ENCODE measurements at places on chromosomes 12 and 14.

GRCh38 chr14:85481471-85481870, 48.5 kb upstream of the FLRT2 start:
- DNase-seq: no peak

DNA sequence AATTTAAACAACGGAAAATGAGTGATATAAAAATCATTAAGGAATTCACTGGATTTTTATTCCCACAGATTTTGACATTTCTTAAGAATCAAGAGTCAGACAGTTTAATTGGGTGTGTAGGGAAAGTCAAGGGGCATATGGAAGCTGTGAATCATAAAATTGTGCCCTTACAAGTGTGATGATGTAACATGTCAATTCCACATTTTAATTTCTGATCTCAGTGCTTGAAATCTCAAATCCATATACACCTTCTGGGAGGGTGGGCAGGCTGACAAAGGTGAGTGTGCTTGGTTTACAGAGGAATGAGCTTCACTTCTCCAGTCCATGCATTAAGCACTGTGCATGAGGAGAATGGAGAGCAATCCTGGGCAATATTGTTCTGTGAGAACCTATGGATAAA, 1.0 kb upstream of the KRT6A start:
- no peak for DNase-seq

DNA sequence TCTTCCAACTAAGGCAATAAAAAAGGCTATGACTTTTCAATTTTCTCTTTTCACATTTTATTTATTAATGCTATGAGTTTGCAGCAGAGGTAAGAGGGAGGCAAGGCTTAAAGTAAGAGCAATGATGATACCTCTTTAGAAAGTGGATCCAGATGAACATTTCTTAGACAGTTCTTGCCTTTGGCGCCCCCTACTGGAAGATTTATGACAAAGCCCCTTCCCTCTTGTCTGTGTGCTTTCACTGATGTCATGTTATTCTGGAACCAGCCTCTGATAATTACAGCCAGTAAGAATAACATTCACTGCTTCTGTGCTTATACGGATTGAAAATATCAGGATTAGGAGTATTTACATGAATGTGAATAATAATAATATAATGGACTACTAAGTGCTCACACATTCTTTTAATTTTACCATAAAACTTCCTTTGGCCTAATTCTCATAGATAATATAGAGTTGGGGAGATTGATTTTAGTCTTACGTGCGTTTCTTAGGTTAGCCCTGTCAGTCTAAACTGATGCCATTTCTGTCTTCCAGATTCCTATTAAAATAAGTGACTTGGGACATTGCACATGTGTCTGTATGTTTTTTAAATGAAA, 1929.9 kb upstream of the SEL1L start:
- peak; percentile 80 for DNase-seq

- no peak for DNase-seq
Observed at GRCh38 chr12:10128687-10129086, 1.3 kb downstream of the CLEC7A start.

GRCh38 chr14:71050227-71050823, 143.1 kb downstream of the PCNX1 start:
- peak; percentile 19 for DNase-seq

DNA sequence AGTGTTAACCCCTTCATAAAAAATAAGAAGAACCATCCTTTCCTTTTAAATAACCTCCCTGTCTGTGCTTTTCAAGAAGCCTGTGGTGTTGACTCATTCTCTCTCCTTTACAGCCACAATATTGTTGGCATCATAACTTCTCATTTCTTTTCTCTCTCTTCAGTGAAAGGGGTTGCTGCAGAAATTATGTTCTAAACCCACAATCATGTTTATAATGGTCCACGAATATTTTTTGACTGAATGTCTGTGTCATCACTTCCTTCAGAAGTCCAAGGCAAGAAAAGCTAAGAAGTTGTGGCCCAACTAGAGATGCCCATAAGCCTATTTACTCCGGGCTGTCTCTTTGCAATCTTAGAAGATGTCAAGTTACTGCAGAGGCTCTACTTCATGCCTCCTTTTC, 488.3 kb downstream of the APAF1 start:
- peak; percentile 60 for DNase-seq

DNA sequence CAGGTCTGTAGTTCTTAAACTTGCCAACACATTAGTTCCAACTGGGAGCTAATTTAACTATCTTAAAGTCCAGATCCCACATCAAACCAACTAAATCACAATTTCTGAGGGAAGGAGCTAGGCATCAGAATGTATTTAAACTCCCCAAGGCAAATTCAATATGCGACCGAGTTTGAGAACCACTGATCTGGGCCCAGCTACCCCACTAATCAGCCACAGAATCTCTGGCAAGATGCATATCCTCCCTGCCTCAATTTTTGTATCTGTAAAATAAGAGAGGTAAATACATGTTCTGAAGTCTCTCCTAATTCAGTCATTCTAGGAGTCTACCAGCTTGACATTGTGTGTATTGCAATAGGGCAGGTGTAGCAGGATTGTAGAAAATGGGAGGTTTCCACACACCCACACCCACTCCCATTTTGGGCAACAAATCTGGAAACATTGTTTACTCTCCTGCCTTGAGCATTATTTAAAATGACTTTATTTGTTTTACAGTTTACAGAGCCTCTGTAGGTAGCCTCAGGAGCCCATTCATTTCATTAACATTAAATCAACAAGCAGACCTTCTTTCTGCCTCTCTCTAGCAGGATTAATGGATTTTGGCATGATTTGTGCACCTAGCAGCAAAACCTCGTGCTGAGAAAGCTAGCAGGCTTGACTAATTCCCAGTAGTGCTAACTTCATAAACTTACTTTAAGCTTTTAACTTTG, 15.6 kb downstream of the LGR5 start:
- no peak for DNase-seq

DNA sequence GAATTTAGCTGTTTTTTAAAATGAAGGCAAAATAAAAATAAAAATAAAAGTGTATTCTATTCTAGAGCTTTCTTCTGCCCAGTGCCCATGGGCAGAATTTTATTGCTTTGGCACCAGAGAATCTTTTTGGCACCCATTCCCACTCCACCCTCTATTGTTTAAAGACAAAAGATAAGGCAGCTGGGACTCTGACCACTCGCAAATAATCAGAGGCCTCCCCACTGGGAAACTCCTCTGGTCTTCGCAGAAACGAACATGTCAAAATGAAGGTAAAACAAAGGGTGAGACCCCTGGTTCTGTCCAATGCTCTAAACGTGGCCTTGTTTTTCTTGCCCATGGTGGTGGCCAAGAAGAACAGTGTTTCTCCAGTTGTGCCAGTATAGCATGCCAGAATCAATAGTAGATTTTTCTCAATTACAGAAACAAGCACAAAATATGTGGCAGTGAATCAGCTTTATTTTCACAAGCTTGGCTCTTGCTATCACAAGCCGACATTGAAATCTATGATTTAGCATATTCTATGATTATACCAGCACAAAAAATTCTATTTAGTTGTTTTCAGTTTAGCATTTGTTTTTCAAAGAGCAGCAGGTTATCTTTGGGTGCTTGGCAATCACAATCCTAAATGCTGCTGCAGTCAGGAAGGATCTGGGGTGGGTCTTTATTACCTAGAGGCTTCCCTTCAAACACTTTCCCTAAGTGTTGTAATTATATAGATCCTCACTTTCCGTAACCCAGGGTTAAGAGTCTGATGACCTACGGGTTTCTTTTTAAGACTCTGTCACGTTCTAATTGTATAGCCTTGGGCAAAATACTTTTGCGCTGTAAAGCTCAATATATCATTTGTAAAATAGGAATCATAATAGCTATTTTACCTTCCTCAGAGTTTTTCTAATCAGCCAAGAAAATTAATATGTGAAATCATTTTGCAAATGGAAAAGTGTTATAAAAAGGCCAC, 50.5 kb downstream of the KITLG start:
- DNase-seq: no peak

DNA sequence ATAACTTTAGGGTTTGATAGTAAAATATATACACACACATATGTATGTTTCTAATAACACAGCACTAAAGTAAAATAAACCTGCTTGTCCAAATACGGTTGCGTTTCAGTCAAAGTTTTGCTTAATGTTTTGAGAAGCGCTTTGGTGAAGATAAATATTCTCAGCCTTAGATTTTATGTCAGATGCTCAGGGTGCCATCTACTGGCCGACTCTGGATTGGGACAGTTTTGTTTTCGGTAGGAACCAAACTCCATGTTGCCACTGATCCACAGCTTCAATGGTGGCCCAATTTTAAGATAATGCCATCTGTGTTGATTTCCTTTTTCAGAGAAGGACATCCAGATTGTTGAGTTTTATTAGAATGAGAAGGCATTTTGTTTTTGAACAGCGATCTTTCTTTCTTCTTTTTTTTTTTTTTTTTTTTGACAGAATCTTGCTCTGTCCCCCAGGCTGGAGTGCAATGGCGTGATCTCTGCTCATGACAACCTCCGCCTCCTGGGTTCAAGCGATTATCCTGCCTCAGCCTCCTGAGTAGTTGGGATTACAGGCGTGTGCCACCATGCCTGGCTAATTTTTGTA, 43.1 kb downstream of the LLPH start:
- peak; percentile 82 for DNase-seq

Measured in fibroblast of skin of scalp (primary cell).